ENCODE measurements at places on chromosomes 12 and 14.

DNA sequence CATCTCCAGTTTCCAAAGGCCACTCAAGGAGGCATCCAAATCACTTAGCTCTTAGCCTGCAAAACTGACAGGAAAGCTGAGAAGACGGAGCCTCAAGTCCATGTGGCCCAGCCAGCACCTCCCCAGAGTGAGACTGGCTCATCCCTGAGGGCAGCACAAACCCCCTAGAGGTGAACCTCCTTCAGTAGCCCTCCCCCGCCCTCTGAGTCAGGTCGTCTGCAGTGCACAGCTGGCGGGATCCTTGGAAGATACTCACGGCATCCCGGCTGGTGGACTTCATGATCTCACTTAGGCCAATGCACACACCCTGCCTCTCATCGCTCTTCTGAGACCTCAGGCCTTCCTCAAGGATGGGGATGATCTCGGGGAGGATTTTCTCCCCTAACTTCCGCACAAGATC, 24.1 kb upstream of the RAB35 start:
- no peak for DNase-seq

DNA sequence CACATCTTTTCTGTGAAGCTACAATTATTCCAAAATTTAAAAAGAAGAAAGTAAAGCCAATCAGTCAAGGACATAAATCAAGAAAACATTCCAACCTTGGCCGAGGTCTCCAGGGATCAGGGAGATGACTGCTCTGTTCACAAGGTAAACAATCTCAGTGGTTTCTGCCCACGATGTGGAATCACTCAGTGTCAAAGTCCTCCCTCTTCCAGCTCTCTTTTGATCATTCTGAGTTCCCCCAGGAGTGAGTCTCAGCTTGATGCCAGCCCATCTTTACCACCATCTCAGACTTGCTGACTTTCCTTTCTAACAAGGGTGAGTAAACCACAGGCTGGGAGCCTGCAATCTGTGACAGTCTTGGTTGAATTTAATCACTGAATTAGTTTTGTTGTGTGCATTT, 4.8 kb upstream of the SERPINA9 start:
- no peak for DNase-seq

GRCh38 chr14:92121207-92121669, 268 bp downstream of the NDUFB1 start:
- no peak for DNase-seq

GRCh38 chr14:100408350-100409002, 85.3 kb downstream of the SLC25A47 start:
- no peak for DNase-seq

DNA sequence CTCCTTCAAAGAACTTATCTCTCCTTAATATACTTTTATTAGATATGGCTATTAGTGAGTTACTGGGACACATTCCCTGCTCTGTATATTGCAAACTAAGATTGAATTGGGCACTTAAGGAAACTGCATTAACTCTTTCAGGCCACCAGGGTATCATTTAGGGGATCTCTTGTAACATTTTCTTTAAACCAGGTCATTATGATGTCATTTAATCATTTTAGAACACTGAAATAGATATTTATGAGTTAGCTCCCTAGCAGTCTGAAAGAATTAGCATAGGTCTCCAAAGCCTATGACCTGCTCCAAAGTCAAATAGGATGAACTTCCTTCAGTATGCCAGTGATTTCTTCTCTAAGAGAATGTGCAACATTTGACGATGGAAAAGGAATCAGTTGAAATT, 506.9 kb downstream of the FOXG1 start:
- DNase-seq = no peak

GRCh38 chr12:102462386-102462785, 18.0 kb downstream of the IGF1 start:
- no peak for DNase-seq

GRCh38 chr14:77682158-77682553, 25.7 kb downstream of the ALKBH1 start:
- DNase-seq = no peak

- DNase-seq = no peak
These were observed 7.0 kb upstream of the AMN start for GRCh38 chr14:102915292-102916110.

GRCh38 chr14:68362846-68363245, 430.0 kb downstream of the ZFP36L1 start:
- DNase-seq = no peak

- DNase-seq = peak; percentile 80
These were observed at the start of gene STON2 for GRCh38 chr14:81400202-81400678. STON2 (minus strand) TSS chr14:81400324; CDS start chr14:81398382, 1,942 bp downstream.

DNA sequence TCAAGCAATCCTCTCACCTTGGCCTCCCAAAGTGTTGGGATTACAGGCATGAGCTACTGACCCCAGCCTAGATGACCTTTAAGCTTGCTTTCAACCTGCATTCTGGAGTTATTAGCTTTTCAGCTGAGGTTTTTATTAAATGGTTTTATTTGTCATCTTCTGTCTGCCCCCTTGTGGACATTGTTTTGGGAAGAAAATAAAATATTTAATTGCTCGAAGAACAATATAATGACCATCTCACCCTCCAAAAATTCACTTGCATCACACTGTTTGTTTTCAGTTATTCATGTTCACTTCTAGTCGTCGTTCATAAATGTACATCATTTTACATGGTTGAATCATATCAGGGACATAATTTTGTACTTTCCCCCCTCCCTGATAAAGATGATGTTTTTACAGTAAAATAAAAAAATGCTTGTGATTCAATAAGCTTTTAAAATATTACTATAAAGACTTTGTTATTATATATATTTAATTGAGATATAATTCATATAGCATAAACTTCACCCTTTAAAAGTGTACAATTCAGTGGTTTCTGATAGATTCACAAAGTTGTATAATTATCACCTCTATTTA, 10.1 kb upstream of the SPATS2 start:
- no peak for DNase-seq

- no peak for DNase-seq
These were observed 58.7 kb downstream of the WSCD2 start for GRCh38 chr12:108187831-108188230.

- DNase-seq = no peak
These were observed 80.2 kb upstream of the NUDT4 start for GRCh38 chr12:93297536-93297935.

GRCh38 chr12:65122703-65123102, 1.6 kb upstream of the WIF1 start:
- no peak for DNase-seq

DNA sequence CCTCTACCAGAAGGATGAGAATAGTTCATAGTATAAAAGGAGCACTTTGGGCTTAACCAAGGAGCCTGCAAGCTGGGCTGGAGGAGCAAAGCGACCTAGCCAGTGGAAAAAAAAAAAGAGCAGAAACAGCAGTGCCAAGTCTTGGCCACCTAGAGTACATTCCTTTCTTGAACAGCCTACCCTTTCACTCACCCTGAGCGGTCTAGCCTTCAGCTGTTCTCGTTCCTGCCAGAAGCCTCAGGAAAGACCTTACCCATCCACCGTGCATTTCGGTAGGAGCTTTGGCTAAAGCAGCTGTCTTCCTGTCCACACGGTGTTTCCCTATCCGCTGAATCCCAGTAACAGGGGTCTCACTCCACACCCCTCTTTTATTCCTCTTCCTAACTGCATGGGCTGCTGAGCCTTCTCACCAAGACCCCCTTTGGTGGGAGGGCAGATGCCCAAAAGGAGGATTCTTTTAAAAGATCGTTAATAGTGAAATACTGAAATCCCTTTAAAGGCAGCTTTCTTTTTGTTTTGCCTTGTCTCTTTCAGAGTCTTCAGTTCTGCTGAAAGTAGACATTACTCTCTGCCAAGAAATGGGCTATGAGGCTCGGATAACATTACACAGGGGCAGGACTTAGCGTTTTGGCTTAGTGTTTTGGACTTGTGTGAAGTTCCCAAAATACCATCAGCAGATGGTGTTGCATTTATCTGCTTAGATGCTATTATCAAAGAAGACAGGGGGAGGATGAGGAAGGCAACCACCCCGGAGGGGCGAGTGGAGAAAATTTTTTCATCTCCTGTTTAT, 88.5 kb upstream of the METAP2 start:
- no peak for DNase-seq

- DNase-seq = no peak
These were observed 14.6 kb upstream of the EIF5 start for GRCh38 chr14:103319422-103319821.

DNA sequence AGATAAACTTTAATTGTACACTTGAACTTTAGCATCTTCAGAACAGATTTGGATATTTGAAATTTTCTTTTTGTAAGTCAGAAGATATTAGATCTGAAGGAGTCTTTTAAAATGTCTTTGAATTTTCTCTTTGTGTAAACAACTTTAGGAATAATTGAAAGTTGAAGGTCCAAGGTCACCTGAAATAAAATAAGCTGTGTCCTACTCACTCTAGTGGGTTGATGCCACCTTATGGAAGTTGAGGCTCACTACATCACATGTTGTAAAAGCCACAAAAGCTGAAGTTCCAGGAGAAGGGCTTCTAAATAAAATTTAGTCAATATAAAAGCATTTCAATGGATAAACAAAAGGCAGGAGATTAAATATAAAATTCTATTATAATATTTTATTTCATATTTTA, 122.0 kb upstream of the ATXN7L3B start:
- DNase-seq = no peak

DNA sequence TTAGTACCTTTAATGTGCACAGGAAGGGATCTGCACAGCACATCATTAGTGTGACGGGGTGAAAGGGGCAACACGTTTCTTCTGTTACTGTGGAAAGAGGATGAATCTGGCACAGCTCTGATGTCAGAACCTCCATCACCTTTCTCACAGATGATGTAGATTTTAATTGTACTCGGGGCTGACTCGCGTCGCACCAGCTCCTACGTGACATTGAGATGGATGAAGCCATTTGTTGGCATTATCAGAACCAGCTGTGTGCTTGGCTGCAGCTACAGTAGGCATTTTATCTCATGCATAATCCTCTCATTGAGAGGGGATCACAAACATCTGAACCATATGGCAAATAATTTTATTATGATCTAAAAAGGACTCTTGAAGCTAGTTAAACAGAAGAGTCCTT, 173.6 kb downstream of the PDZRN4 start:
- no peak for DNase-seq

GRCh38 chr12:83691730-83692129, 1005.0 kb downstream of the TMTC2 start:
- no peak for DNase-seq

DNA sequence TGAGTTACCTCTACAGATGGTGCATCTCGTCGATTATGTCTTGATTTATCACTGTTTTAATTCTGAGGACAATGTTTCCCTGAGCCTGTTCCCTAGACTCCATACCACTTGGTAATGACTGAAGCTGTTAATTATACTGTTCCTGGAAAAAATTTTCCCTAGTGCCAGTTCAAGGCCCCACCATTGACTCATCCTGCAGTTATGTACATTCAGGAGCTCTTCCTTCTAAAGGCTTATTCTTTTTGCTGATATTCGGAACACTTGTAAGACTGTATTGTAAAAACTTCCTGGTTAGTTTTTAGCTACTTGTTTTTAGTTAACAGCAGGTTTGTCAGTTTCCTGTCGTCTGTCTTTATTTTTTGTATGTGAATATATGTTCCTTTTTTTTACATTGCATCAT, 30.4 kb upstream of the PPP2R5E start:
- no peak for DNase-seq

DNA sequence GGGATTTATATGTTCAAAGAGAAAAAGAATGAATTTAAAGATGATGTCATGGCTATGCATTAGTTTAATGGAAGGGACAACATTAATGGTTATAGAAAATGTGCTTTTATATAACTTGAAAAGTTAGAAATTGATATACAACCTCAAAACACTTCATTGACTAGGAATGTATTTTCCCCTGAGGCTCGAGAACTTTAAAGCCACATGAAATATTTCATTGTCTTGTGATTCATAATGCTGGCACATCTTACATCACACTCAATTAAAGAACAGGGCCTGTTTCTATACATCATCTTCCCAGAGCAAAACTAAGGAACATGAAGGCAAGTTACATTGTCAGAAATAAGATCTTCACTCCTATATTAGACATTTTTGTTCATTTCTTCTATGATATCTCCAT, 35.2 kb upstream of the PAWR start:
- DNase-seq = peak; percentile 48

- no peak for DNase-seq
These were observed 26.2 kb upstream of the TCL1B start for GRCh38 chr14:95659990-95660385.

DNA sequence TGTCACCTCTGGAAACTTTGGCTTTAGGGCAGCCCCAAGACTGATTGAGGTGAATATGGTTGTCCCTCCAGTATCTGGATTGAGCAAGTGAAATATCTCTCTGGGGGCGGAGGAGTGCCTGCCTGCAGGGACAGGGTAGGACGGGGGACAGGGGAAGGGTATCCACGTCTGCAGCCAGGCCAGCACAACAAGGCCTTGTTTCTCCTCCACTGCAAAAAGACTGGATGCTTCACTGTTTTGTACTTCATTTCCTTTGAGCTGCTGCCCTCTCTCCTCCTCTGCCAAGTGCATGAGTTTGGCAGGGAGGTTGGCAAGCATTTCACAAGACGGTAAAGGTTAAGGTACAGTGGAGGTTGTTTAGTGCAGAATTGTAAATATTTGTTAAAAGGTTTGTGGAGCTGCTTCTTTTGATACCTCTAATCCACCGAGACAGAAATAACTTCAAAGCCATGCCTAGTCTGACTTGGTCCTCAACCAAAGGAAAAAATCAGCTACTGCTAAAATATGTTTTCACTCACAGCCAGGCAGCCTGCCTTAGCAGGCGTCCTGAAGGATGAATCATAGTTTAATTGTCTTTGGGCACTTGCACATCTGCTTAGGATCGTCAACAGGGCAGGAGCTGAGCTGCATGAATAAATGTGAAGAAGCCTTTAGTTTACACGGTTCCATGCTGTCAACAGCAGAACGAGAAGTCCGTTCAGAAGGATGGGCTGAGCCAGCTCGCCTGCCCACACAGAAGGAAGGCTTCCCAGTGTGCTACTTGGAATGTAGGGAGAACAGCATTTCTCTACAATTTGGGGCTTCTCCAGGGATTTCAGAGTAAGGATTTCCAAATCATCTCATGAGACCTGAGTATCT, 269.7 kb downstream of the TTC6 start:
- peak; percentile 29 for DNase-seq

GRCh38 chr12:32402946-32403345, 3.6 kb downstream of the FGD4 start:
- no peak for DNase-seq

- DNase-seq = no peak
These were observed 391.3 kb downstream of the EMP1 start for GRCh38 chr12:13587721-13588390.

DNA sequence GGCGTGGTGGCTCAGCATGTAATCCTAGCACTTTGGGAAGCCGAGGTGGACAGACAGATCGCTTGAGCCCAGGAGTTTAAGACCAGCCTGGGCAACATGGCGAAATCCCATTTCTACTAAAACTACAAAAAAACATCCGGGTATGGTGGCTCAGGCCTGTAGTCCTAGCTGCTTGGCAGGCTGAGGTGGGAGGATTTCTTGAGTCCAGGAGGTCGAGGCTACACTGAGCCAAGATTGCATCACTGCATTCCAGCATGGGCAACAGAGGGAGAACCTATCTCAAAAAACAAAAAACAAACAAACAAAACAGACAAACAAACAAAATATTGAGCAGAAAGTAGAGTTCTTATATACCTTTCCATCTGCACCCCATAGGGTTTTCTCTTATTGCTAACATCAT, 9.0 kb upstream of the SLC25A21 start:
- DNase-seq = no peak

- no peak for DNase-seq
These were observed 13.7 kb downstream of the FOXJ2 start for GRCh38 chr12:8045952-8046944.

- no peak for DNase-seq
These were observed 36.7 kb downstream of the CFAP54 start for GRCh38 chr12:96526110-96526509.
